Spinal cord (tissue), 10 donors: ENCODE measurements at places on chromosomes 5 and 9.
A peak's percentile ranks its signal among the peaks of the same experiment; 100 is the strongest.

DNA sequence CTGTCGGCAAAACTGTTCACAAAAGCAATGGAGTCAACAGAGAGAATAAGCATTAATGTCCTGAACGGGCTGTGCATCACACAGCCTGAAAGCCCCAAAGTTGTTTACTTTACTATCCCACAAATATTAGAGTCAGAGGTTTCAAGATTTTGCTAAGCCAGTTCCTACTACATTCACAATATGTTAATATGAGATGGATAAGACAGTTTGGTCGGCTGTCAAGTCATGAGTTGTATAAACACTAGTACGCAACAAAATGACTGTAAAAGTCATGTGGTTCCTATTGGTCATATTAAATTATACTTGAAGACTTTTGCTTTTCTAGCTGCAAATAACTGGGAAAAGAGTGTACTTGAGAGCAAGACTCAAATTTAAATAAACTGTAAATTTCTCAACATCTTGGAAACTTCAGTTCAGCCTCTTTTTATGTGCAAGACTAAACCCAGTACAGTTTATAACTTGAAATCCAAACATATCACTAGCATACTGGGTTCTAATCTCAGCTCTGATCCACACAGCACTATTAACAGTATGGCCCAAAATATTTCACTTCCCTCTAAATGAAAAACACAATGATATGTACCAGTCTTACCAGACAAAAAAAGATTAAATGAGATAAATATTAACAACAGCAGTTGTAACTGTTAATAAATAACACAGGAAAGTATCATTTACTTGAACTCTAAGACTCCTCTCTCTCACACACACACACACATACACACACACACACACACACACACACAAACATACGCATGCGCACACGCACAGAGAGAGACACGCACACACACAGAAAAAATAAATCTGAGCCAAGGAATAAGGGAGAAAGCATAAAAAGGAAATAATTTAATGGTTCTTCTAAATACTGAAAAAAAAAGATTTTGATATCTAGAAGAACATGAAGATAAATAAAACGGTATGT is 33.1 kb downstream of the FANCC start:
- no peak for DNase-seq

GRCh38 chr5:10539687-10539998 is 24.2 kb upstream of the ANKRD33B start:
- DNase-seq = no peak

GRCh38 chr5:133253070-133253469 is 201.3 kb downstream of the HSPA4 start:
- DNase-seq = no peak

DNA sequence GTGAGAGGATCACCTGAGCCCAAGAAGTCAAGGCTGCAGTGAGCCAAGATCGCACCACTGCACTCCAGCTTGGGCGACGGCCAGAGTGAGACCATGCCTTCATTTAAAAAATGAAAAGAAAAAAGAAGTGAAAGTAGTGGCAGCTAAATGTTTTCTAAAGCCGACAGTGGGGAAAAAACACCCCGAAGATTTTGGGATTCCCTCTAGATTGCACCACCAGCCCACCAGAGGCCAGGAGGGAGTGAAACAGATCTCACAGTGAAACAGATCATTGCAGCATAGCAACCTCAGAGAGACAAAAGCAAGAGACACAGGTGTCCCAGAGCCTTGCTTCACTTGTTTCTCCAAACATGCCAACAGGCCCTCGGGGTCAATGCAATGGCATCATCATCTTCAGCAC is 156.8 kb downstream of the PAX5 start:
- DNase-seq = no peak

DNA sequence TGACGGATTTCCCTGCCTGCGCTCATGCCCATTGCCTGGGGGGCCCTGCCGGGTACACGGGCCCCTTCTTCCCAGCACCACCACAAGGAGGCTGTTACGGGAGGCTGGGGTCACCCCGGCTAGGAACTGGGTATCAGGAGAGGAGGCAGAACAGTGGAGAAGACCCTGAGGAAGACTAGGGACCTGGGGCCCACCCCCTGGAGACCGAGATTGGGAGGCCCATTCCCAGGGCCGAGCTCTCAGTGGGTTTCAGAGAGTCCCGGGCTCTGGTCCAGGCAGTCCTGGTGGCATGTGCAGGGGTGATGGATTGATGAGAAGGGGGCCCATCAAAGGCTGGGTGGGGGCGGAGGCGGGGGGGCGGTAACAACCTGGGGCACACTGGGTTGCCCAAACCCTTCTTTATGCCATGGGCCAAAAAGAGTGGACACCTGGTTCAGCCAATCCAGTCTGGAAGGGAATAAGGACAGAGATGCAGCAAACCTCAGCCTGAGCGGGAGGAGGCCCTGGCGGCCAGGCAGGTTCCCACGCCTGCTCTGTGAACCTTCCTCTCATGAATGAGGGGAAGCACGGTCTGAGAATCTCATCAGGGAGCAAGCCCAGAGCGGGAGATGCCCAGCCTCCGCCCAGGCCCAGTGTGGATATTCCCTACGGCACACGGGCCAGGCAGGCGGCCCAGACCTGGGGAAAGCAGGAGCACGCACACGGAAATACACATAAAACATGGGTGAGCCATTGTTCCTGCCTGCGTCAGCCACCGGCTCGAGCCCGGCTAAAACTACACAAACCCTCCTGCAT is 785 bp upstream of the P4HA2 start:
- DNase-seq = peak; percentile 15

DNA sequence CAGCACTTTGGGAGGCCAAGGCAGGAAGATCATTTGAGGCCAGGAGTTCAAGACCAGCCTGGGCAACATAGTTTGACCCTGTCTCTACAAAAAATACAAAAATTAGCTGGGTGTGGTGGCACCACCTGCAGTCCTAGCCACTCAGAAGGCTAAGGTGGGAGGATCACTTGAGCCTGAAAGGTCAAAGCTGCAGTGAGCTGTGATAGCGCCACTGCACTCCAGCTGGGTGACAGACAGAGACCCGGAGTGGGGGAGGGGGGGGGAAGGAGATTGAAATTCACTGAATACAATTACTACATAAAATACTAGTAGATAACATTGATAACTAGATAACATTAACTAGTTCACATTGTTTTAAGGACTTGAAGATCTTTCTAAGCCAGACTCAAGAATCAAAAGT is 345.6 kb downstream of the BNC2 start:
- no peak for DNase-seq

DNA sequence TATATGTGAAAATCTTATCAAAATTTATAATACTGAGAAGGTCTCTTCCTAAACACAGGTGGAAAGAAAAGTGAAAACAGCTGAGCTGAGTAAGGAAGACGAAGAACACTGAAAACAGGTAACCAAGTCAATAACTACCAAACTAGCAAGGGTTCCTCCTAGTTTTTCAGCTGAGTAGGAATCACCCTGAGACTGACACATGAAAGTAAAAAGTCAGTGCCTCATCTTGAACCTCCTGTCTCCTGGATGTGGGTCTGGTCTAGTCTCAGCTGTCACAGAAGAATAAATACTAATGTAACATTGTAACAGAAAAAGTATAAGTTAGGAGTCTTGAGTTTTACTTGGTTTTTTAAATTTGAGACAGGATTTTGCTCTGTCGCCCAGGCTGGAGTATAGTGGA is 121.0 kb downstream of the MEF2C start:
- no peak for DNase-seq

GRCh38 chr9:16985559-16986348 is 115.3 kb upstream of the BNC2 start:
- peak; percentile 26 for DNase-seq

DNA sequence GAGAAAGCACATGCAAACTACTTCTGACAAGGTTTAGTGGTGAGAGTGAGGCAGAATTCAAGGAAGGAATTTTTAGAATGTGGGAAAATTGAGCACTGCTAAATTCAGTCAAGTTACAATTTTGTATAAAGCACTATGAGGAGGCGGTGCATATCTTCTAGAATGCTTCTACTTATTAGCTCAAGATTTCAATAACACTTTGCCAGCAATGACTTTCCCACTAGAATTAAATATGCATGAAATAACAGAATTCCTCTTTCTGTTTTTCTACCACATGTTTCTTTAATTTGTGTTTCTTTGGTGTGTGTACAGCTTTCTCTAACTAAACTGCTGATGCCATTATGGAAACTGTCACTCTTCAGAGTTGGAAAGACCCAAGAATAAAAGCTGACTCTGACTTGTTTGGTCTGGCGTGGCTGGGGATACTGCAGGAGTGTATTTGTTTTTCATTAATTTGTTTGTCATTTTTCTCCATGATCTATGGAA is 163.5 kb downstream of the ARSB start:
- no peak for DNase-seq

DNA sequence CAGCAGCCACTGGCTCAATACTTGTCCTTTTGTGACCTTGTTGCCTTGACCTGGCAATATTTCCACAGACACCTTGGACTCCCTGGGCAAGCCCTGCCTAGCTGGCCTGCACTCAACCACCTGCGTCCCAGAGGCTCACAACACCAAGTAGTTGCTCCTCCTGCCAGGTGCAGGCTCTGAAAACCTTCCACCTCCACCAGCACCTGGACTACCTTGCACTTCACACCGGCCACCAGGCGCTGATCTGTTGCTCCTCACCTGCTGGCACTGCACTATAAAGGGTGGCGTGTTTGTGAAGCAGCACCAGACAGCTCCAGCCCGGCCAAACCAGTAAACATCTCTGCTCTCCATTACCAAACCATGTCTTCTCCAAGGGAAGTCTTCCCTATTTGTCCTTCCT is 997.7 kb downstream of the PTPRD start:
- no peak for DNase-seq

DNA sequence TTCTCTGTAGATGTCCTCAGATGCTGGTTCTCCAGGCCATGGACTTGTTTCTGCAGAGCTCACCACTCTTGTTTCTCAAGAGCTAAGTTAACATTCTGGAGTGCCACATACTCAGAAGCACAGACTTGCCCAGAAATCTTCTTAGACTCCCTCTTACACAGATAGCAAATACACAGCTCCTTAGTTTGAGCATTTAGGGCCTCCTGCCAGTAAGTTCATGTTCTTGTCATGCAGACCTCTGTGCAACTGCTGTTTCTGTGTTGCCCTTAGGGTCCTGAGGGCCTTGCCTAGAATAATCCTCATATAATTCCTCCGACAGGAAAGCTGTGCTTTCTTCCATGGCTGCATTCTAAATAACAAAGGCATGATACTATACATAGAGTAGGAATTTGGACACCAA is 1.3 kb upstream of the PTPDC1 start:
- DNase-seq = no peak

- DNase-seq = no peak
Observed at GRCh38 chr5:154221371-154221896, 30.9 kb downstream of the GALNT10 start.

DNA sequence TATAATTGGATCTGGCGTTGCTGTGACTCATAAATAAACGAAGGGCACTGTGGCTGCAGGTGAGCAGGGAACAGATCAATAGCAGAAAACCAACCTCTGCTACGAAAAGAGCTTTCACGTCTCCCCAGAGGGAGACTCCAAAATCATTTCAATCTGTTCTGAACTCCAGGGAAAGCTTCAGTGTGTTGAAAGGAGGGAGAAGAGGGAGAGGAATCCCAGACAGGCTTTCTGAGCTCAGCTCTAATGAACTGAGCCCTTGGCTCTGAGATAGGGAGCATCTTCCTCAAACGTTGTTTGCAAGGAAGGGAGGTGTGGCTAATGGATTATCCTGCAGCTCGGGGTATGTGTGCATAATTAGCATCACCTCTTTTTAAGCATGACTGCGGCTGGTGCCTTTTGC is 288.0 kb upstream of the IRX4 start:
- no peak for DNase-seq

DNA sequence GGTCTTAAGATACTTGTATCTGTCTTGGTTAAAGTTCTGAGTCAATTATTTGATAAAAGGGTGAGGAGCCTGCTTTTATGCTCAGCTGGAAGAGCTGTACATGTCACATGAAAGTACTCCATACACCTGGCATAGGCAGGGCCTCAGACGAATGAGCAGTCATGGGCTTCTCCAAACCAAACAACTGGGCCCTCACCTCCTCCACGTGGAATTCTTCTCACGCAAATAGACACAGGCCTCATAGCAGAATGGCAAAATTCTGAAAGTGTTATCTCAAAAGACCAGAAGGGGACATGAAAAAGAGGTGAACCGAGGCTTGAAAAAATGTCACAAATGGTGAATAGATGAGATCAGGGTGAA is 48.6 kb downstream of the FAM240B start:
- DNase-seq = no peak

GRCh38 chr5:168890816-168891812 is 311.9 kb upstream of the PANK3 start:
- DNase-seq = no peak

GRCh38 chr5:157562111-157562581 is 13.4 kb downstream of the ADAM19 start:
- peak; percentile 57 for DNase-seq

DNA sequence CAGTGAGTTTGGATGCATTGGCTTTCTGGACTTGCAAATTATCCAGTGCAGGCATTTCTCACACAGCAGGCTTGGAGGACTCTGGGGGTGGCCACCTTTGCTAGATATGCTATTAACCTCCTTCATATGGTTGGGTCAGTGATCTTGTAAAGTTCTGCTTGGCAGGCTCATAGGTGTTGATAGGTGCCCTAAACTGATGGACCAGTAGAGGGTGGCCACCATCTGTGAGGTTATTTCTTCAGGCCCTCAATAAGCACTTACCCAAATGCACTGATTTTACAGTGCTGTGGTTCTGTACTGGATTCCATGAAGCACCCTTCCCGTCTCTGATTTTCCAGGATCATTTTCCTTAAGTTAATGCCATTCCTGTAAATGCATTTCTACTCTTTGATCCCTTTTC is 216.3 kb downstream of the COMMD10 start:
- DNase-seq = no peak

GRCh38 chr9:23824830-23825591 is 1.0 kb downstream of the ELAVL2 start:
- no peak for DNase-seq

DNA sequence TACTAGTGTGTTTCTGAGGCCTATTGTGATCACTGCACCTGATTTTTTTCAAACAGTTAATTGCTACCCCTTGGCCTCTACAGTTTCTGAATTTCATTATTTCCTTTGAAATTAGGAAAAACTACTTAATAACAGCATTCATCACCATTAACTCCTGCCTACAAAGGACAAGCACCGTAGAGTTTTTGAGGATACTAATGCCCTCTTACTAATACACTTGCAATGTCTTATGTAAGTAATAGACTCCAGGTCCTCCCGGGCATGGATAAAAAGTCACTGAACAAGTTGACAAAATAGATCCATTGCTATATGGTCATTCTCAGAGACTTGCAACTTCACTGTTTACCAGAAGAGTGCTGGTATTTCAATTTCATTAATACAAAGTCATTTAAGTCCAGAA is 1172.5 kb downstream of the CDH12 start:
- no peak for DNase-seq

DNA sequence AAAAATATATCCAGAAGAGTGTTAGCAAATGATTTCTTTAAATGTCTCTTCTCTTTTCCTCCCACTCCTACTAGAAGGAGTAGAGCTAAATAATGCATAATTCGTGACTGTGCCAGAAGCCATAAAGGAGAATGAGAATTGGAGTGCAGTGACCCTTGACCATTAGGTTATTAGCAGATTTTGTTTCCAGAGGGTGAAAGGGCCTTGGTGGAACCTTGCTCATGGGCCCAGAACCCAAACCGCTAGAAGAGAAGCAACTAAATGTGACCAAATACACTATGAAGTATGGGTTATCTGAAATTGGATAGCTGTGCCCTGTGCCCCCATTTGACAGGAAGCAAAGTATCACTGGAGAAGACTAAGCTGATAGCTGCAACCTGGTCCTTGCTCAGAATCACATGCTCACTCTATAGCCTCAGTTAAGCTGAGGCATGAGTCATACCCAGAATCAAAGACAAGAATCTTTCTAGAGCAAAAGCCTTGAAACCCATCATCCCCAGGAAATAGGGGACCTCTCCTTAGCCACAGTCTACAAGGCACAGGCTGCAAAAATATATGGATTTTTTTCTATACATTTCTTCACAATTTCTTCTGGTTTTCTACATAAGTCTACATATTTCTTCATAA is 36.3 kb downstream of the CAPSL start:
- DNase-seq = no peak
